Lower lobe of right lung (tissue), 2 donors: ENCODE measurements at places on chromosomes 2 and 18. TPM values are rescaled to one million over a fixed set of nuclear protein-coding genes. Genes with fewer than 3 reads are reported as not detected.

DNA sequence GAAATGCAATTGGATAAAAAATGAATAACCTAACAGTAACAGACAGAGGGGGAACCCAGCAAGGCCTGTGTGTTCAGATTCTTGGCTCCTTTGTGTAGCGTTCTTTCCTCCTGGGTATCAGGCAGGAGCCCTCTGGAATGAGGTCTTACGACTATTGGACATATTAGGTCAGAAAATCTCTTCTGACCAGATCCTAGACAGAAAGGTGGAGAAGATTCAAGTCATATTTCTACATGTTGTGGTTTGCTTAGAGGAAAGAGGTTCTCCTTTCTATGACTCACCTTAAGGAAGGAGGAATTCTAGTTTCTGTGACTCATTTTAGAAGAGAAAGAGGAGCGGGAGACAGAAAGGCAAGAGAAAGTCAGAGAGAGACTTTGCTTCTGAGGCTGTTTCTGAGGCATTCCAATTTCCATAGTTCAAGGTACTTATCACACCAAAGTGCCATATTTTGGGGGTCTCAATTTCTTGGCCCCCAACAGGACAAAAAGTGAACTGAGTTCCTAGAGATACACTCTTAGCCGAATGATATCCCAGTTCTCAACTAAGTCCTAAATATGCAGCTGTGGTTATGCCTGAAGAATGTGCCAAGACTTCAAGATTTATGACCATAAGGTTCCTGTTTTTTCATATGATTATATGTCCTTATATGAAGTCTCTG, 618.6 kb downstream of the ZEB2 start:
- DNase-seq: no peak

- no peak for DNase-seq
These were observed 75.1 kb downstream of the FSIP2 start for GRCh38 chr2:185813707-185814106.

- no peak for DNase-seq
These were observed 742.4 kb downstream of the SATB2 start for GRCh38 chr2:198715302-198715835.

DNA sequence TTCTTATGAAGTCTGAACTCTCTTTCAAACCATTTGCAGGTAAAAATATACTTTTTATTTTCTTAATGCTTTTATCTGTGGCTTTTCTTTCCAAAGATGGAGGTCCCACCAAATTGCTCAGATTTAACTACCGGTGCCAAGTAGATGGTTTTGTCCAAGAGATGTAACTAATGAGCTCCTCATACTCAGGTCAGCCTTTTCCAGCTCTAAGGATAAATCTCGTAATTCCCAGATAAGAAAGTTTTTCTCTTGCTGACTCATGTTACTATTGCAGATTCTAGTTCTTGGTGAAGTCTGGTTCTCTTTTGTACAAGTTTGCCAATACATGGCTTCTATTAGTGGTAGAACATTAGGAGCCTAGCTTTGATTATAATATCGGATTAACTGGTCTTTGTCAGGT, 550.8 kb upstream of the ZNF804A start:
- no peak for DNase-seq

DNA sequence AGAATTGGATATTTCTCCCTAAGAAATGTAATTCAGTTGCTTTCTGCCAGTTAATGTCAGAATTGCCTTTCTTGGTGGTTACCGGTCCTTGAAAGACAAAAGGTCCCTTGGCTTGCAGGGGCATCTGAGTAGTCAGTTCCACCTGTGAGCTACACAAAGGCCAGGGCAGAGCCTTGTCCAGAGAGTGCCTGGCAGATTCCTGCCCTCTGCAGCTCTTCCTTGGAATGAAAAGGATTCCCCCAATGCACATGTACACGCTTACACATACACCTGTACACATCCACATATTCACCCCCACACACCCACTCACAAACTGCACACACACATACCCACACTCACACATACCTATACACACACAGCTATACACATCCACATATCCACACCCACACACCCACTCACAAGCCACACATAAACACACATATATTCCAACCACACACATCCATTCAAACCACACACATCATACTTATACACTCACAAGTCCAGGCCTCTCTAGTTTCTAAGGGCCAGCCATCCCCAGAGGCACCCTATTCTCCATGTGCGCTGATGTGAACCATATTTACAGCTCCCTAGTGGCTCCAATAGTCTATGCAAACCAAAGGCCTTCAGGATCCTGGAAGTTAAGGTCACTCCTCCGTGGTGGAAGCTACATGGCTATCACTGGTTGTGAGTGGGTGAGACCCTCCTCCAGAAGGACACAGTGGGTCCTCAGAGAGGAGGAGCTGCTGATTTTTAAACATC, 9.6 kb downstream of the CYRIA start:
- no peak for DNase-seq

The GPR155 gene
- 6.2 TPM for total RNA-seq

The ABCB11 gene
- 0.32 TPM for total RNA-seq
